ENCODE measurements at places on chromosomes 3 and 15.

DNA sequence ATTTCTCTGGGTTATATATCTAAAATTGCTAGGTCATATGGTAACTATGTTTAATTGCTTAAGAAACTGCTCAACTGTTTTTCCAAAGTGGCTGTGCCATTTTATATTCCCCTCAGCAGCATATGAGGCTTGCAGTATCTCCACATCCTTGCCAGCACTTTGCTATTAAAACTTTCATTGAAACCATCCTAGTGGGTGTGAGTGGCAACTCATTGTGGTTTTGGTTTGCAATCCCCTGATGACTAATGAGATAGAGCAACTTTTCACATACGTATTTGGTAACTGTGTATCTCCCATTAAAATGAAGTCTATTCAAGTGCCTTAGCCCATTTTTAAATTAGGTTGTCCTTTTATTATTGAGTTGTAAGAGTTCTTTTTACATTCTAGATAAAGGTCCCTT lies 17.3 kb downstream of the KPNA1 start:
- DNase-seq = peak; percentile 56

DNA sequence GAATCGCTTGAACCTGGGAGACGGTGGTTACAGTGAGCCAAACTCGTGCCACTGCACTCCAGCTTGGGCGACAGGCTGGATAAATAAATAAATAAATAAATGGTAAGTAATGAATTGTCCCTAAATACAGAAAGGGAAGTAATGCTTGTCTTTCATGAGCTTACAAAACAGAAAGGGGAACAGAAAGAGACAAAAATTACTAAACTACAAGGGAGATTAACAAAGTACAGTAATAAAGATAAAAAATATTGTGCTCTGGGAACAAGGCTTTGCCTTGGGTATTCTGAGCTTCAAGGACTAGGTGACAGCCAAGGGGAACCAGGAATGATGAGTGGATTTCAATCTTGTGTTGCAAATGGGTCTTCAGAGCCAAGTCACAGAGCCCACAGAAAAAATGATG lies 9.2 kb upstream of the HLTF start:
- no peak for DNase-seq

DNA sequence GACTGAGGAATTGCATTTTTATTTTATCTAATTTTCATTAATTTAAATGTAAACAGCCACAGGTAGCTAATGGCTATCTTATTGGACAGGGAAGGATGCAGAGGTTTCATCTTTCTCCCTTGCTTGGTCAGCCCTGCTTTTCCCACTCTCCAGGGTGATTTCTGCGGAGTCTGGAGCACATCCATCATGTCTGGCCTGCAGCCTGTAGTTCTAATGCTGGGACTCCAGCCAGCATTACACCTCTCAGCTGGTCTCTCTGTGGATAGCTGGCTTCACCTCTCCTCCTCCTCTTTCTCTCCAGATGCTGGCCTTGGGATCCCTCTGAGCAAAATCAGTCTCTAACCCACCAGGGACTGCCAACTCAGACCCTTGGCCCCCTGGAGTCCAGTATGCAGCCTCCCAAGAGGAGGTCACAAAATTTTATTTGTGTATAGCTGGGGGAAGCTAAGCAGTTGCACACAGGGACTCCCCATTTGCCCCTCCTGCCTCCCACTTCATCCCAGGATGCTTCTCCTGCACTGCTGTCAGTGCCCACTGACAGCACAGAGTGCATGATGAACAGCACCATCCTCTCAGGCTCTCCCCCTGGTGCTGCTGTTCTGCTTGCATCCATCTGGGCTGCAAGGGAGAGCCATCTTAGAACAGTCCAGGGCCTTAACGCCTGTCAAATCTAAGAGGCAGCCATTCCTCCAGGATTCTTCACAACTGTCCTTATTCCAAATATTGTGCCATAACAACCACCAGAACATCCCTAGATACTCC lies 1.7 kb downstream of the BFSP2 start:
- DNase-seq = no peak

GRCh38 chr3:112807685-112808084 lies 39.0 kb downstream of the CD200R1L start:
- peak; percentile 22 for DNase-seq

DNA sequence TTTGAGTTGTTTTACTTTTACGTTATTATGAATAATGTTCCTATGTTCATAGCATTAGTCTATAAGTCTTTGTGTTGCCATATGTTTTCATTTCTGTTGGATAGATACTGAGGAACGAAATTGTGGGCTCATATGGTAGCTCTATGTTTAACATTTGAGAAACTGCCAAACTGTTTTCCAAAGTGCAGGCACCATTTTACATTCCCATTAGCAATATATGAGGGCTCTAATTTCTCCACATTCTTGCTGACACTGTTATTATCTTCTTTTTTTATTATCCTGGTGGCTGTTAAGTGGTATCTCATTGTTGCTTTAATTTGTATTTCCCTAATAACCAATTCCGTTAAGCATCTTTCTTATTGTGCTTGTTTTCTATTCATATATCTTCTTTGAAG lies 1.8 kb upstream of the PIK3R4 start:
- DNase-seq = no peak

GRCh38 chr15:51060030-51060673 lies 34.6 kb downstream of the TNFAIP8L3 start:
- DNase-seq = no peak

GRCh38 chr3:160725338-160725737 lies 30.7 kb upstream of the PPM1L start:
- DNase-seq = no peak

DNA sequence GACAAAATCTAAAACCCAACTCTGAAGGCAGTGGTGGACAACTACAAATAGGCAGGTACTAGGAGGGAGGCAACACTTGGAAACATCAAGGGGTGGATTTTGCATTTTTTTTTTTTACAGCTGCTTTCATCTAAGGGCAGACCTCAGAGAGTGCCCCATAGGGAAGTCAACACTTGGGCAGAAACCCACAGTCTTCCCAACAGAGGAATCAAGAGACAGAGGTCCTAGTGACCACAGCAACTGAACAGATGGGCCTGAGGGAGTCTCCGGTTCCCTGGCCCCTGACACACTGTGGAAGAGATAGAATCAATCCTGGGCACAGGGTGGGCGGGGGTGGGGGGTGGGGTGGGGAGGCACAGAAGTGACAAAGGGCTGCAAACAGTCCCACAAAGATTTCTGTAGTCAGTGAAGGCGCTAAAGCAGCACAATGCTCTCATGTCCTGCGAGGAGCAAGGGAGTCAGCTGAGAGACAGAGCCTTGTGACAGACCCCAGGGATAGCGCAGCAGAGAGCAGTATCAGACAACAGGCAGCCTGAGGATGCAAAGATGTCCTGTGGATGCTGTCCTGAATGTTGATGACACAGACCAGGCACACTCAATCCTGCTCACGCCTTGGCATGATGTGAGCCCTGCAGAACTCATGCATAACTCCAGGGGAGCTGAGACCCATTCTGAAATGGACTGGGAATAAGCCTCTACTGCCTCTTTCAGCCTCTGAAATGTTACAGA lies 6.9 kb upstream of the RFTN1 start:
- DNase-seq = no peak

DNA sequence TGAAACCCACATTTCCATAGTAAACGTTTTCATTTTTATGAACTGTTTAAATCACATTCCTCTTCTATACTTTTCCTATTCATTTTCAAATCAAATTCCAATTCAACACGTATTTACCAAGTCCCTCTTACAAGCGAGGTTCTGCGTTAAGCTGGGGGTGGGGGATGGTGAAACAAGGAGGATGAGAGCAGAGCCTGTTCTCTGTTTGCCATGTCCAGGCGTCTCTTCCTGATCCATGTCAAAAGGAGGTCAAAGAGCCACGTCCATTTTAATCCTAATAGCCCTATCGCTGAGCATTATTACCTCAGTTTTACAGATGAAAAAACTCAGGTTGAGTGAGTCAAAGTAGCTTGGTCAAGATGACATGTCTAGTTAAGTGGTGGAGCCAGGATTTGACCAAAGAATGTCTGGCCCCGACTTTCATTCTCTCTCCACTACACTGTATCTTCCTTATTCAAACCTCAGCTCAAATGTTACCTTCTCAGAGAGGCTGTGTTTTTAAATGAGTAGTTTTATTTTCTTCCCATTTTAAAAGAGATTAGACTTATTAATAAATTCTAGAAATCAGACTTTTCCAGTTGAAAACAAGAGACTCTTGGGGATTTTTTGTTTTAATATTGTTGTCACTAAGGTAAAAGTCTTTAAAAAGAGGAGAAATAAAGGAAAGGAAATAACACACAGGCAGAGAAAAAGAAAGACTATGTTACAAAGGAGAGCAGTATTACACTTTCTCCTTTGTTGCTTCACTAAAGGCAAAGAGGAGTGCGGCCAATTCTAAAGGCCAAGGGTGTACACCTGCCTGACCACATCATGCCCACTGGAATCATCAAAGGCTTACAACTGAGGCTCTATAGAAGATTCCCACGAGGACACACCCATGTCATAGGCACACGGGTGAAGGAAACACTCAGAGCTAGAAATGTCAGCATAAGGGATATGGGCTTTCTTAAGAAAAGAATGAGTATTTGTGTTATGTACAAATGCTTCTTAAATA lies 42.4 kb downstream of the MYO5A start:
- no peak for DNase-seq

DNA sequence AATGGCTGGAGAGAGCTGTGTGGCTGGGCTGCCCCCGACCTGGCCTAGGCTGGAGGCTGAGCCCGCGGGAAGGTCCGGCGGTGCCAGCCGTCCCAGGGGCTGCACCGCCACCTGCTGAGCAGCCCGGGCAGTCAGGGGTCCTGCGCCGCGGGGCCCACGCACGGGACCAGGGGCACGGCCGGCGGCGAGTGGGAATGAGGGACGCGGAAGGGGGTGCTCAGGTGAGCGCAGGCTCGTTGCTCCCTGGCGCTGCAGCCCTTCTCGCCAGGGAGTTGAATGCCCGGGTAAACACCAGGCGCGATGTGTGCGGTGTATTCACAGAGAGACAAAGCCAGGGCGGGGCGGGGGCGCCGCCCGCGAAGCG lies 666 bp upstream of the SEMA3F start:
- DNase-seq = no peak

DNA sequence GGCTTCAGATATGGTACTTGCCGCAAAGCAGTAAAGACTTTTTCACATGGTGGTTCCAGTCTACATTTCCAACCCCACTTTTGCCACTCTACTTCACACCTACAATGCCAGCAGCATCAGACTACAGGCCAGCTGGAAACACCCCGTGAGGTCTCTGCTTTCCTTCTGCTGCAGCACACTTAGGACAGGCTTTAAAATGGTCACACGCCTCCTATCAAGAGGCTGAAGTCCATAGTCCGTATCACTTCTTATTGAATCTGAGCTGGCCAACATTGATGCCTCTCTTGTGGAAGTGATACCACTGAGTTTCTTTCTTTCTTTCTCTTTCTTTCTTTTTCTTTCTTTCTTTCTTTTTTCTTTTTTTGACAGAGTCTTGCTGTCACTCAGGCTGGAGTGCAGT lies 59.8 kb downstream of the ZNF860 start:
- no peak for DNase-seq

- no peak for DNase-seq
Observed at GRCh38 chr3:142209655-142210054, 15.7 kb downstream of the GK5 start.

DNA sequence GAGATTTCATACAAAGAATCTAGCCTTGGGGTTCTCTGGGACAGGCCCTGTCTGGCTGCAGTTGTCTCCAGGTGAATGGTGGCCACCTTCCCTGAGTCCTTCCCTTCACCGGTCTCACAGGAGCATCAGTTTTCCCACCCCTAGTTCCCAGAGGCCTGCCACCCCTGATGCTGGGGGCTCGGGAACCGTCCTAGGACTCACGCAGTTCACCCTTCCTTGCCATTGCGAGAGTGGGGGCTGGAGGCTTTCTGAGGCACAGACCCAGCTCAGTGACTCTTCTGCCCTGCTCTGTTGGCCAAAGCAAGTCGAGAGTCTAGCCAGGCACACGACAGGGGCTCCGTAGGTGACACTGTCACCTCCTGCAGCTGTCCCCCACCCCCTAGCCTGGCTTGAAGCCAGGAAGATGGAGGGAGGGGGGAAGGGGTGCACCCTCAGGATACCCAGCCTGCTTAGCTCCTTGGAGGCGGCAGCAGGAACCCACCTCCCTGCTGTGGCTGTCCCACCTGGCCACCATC lies 130.3 kb downstream of the NUP210 start:
- no peak for DNase-seq

DNA sequence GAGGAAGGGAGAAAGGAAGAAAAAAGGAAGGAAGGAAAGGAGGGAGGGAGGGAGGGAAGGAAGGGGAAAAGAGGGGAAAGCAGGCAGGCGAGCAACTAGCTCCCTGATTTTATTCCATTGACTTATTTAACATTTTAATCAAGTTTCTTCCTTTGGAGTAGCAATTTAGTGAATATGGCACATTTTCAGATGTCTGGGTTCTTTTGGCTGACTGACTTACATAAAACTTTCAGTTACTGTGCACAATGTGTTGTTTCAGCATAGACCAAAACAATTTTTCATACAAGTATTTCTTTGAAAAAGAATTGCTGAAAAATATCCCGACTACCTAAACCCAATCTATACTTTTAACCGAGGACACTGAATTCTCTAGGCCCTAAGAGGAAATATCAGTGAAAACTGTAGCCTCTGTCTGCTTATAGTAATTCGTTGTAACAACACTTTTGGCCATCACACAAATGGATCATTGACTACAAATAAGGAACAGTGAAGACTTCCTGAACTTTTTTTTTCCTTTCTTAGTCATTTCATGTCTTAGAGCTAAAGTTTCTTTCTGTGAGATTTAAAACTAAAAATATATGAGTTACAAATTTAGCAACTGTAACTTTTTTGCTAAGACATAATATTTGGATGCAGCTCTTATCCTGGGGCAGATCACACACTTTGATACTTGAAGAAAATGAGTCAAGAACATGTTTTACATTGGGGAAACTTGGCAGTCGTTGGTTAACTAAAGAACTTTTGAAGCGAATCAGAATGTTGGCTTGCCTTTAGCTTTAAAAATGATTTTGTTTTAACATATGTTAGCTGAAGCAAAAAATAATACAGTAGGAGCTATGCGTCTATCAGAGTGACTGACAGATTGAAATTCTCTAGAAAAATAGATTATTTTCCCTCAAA lies 79.6 kb downstream of the SOX2 start:
- no peak for DNase-seq

DNA sequence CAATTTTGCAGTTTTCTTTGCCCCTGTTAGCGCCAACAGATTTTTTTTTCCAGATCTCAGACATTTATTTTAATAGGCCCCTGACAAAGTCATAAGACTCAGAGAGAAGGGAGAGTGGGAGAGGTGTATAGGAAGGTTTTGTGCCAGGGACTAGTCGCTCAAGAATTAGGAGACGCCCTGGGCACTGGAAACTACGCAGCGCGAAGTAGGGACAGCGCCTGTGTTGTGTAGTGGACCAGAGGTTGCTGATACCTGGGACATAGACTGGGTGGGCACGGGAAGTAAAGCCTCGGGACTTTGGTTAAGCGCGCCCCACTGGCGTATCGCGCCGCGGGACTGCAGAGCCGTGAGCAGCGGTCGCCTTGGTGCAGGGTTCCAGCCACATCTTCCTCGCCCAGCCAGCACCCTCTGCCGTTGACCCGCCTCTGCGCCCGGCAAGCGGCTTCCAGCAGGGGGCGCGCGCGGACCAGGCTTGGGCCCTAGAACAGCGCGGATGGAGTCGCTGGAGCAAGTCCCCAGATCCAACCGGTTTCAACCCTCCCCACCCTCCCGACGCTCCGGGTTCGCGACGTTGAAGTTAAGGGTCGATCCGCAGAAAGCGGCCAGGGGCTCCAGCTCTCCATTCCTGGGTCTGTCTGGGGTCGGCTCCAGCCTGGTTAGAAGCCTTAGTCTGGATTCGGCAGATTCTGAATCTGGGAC lies 3.0 kb upstream of the ISLR2 start:
- DNase-seq = peak; percentile 74

GRCh38 chr15:52464040-52464439 lies 64.6 kb downstream of the MYO5A start:
- DNase-seq = no peak

- DNase-seq = no peak
Observed at GRCh38 chr3:185561958-185562357, 9.6 kb upstream of the LIPH start.
